ENCODE measurements at places on chromosomes 16 and 17.
A peak's percentile ranks its signal among the peaks of the same experiment; 100 is the strongest.

DNA sequence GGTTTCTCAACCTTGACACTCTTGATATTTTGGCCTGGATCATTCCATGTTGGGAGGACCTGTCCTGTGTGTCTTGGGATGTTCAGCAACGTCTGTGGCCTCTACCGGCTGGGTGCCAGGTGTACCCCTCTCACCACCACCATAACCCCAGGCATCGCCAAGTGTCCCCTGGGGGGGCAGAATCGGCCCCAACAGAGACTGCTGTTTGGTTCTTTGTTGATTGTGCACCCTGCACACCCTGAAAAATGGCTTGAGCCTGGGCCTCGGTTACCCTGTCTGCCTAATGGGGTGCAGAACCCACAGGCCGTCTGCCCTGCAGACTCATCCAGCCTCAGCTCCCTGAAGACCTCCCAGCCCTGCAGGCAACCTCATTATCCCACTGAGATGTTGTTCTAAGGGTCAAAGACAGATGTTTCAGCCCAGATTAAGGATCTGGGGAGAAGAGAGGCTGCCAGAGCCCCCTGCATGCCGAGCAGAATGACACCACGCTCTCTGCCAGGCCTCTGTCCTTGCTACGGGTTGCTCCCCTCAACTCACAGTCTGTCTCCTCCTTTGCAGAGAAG is 9.2 kb downstream of the CACNG1 start:
- DNase-seq, result no peak

DNA sequence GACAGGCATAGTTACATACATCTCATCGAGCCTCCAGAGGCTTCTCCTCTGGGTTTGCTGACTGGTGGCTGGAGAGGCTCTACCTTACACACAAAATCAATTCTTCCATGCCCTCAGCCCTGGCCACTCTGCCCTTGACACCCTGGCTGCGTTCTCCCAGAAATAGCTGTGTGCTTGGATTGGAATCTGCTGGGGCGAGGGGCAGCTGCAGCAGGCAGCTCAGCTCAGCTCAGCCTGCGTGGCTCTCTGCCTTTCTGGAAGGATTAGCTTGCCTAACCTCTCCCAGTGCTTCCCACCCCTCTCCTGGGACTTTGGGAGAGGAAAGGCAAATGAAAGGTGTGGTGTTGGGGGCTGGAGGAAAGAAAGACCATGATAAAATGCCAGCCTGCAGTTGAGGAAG is 216.1 kb downstream of the ENGASE start:
- no peak for DNase-seq

- DNase-seq, result peak; percentile 80
Measured at GRCh38 chr17:5587438-5588032, 3.2 kb upstream of the NLRP1 start.

DNA sequence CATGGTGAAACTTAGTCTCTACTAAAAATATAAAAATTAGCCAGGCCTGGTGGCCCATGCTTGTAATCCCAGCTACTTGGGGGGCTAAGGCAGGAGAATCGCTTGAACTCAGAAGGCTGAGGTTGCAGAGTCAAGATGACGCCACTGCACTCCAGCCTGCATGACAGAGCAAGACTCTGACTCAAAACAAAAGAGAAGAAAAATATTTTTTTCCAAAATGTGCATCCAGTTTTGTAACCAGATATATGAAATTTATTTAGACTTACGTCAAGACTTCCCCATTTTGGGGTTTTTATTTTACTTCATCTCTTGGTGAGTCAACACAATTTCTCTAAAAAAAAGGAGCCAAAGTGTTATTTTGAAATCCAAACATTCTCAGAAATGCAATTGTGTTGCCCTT is 5.5 kb upstream of the TM4SF5 start:
- no peak for DNase-seq

- no peak for DNase-seq
Measured at GRCh38 chr17:2056206-2057174, 1.6 kb downstream of the HIC1 start.

- DNase-seq, result no peak
Measured at GRCh38 chr17:31467502-31468256, 76.2 kb downstream of the RAB11FIP4 start.

DNA sequence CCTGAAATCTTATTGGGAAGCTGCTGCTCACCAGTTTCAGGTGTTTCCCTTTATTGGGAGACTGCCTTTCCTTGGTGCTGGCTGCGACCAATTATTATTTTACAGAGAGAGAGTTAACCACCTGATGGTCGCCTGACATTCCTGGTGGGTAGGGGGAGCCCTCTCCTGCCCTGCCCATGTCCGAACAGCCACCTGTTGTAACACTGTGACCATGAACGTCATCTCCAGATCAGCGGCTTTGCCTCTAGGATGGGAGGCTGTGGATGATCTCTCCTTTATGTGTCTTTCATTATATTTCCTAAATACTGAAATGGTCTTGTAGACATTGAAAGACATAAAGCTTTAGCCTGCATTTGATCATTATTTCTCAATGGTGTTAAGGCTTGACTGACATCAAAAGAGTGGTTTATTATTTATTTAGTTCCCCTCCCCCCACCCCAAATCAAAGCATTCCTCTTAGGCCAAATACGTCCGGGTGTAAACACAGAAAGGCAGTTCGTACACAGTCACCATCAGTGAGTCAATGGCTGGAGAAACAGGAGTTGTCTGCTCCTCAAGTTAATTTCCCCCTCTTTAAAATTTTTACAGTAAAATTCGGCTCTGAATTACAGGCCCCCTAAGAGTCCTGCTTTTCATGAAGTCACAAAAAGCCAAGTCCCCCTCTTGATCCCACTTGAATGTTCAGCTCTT is 57.8 kb upstream of the CACNG5 start:
- DNase-seq, result no peak

GRCh38 chr17:13413001-13413400 is 188.7 kb downstream of the HS3ST3A1 start:
- no peak for DNase-seq

GRCh38 chr16:54879681-54880080 is 51.0 kb upstream of the IRX5 start:
- DNase-seq, result peak; percentile 21

- no peak for DNase-seq
Measured at GRCh38 chr16:68332411-68333121, 21.7 kb downstream of the PRMT7 start.

GRCh38 chr16:23353440-23353839 is 51.3 kb downstream of the SCNN1B start:
- DNase-seq, result no peak

- no peak for DNase-seq
Measured at GRCh38 chr17:28737770-28738679, 5.8 kb upstream of the TRAF4 start.

DNA sequence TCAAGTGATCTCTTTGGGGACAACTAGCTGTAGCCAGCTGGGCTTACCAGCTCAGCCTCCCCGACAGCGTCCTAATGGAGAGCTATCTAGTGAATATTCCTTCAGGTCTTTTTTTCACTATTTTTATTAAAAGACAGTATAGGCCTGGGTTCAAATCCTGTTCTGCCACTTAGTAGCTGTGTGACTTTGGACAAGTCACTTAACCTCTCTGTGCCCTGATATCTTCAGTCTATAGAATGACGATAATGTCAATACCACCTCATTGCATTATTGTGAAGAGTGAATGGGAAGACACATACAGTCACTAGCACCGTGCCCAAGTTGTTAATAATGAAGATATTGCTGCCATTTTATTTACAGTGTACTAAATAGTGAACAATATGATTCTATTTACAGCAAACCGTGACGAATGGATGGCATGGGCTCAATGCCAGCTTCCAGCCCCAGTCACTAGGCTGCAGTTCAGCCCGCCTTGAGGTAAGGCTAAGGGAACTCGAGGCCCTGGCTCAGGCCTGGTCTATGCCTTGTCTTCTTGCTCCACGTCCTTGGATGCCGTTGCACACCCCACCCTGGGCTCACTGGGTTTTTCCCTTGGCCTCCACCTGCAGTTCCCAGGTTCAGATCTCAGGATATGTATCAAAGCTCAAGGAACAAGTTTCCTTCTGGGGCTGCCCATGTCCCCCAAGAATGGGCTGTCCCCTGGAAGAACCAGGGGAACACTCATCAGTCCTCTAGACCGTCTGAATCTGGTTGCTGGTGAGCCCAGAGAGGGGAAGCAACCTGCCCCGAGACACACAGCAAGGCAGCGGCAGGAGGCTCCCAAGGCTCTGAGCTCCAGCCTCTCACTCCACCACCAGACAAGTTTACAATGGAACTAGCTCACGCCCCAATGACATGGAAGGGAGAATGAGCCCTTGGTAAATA is 95.4 kb upstream of the TNRC6C start:
- DNase-seq, result no peak

- DNase-seq, result no peak
Measured at GRCh38 chr17:29034510-29034909, 8.4 kb upstream of the PIPOX start.

- no peak for DNase-seq
Measured at GRCh38 chr17:74875977-74876593, 3.3 kb upstream of the FDXR start.

- DNase-seq, result no peak
Measured at GRCh38 chr17:45869676-45870341, 24.5 kb upstream of the MAPT start.
